Retinal pigment epithelial cell (primary cell): ENCODE measurements at places on chromosomes 2 and 18.

- DNase-seq = no peak
These were observed 101.4 kb downstream of the WDPCP start for GRCh38 chr2:63486861-63487290.

GRCh38 chr2:121695171-121695451 is 41.6 kb downstream of the NIFK start:
- no peak for DNase-seq

GRCh38 chr2:184610891-184611290 is 12.6 kb downstream of the ZNF804A start:
- DNase-seq = no peak

DNA sequence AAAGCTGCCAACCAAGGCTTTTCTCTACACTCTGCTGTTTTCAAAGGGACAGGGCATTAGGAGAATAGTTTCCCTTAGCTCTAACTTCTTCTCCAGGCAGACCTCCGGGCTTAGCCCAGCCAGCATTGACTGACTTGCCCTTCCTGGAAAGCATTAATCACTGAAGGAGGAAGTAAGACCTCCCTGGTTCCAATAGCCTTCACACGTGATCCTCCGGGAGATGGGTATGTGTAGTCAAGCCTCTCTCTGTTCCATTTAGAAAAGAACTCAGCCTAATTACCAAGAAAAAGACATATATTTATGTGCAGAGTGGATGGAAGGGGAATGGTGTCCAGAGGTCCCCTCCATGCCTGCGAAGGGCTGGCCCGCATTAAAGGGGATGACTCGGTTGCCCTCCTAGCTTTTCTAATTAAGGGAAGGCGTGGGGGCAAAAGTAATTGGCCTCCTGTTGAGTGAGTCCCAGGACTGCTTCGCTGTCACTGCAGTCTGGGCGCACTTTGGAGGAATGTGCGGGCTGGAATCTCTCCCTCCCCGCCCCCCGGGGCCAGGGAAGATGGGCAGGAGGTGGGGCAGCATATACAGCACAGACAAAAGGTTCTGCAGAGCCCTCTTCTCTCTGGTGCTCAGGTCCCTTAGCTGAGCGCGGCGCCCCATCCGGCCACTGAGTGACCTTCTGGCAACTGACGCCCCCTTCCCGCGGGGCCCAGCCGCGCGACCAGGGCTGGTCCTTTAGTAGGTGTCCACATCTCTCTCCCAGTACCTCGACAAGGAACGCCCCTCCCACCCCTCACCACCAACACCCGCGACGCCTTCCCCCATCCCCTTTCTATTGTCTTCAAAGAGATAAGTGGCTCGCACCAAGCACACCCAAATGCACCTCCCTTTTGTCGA is 686.0 kb downstream of the NRXN1 start:
- DNase-seq = no peak

DNA sequence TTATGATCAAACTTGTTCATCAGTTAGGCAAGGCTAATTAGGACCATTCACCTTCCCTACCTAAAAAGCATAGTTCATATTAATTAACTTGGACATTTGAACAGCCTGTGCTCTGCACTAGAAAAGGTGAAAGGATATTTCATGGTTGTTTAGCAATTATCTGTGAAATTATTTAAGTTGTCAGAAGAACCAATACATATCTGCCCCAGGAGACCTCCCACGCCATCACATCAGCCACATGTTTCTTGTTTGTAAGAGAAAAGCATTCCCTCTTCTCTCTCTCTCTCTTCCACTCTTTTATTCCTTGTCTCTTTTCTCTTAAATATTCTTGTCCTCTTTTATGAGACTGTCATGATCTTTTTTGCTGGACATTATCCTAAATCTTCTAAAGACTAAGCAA is 282.0 kb upstream of the RND3 start:
- no peak for DNase-seq

GRCh38 chr2:174059884-174060244 is 94.7 kb upstream of the SP3 start:
- no peak for DNase-seq

- peak; percentile 21 for DNase-seq
These were observed 423.8 kb upstream of the MEX3C start for GRCh38 chr18:51621113-51621863.

GRCh38 chr2:110820128-110820527 is 87.8 kb downstream of the ACOXL start:
- no peak for DNase-seq

DNA sequence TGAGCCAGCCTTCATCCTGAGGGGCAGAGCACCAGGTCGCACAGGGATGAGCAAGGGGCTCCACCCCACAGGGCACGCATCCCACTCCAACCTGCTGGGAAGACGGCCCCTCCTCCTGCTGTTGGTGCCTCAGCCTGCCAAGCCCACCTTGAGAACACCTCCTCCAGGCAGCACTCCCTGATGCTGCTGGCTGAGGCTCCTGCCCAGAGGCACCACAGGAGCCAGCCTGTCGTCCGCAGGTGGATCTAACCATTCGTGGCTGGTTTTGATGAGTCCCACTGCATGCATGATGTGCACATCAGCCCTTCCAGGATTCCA is 58.4 kb downstream of the BIN1 start:
- DNase-seq = no peak

DNA sequence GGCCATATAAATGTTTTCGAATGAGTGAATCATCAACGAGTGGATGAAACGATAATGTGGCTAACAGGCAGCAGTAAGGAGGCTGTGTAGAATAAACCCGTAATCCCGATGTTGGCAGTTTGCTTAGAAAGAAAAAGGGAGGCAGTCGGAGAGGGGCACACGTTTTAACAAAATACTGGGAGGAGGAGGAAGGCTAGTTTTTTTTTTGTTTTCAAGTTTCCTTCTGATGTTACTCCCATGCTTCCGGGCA is 476 bp upstream of the MSH2 start:
- peak; percentile 19 for DNase-seq

- no peak for DNase-seq
These were observed 146.5 kb upstream of the ARL4C start for GRCh38 chr2:234643407-234643806.

DNA sequence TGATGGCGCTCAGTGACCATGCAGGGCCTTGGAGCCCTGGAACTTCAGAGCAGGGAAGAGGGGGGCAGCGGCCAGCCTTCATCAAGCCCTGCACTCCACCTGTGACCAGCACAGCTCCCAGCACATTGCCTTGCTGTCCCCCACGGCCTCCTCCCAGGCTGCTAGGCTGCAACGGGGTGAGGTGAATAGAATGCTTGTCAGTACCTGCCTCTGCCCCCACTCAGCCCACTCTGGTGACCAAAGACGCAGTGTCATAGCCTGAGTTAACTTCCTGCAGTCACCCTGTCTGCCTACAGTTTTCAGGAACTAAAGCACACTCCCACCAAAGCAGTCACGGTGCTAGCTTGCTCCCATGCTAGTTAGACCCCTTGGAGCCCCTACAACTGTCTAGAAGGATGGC is 72.1 kb downstream of the STPG4 start:
- DNase-seq = no peak

- no peak for DNase-seq
These were observed 1.5 kb downstream of the GAD1 start for GRCh38 chr2:170818036-170818751.

DNA sequence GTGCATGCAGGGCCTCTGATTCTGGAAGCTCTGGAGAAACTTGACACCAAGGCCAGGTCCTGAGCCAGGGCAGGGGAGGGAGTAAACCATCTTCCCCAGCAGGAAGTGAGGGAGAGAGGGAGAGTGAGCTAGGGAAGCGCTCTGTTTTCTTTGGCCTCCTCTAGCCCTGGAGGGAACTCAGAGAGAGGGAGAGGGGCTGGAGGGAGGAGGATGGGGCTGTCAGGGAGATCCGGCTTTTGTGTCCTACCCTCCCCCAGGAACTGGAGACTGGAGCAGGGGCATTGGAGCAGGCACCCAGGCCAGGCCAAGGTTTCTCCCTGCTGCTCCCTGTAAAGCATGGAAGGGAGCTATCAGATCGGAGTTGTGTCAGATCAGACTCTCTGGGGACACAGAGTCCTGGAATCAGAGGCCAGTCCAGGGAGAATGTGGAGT is 22.7 kb upstream of the PKDCC start:
- DNase-seq = no peak

GRCh38 chr2:226483143-226483542 is 316.5 kb downstream of the IRS1 start:
- DNase-seq = no peak

- no peak for DNase-seq
These were observed 7.7 kb downstream of the RAB27B start for GRCh38 chr18:54835944-54836343.

GRCh38 chr2:175807031-175807873 is 194.8 kb downstream of the LNPK start:
- DNase-seq = no peak

DNA sequence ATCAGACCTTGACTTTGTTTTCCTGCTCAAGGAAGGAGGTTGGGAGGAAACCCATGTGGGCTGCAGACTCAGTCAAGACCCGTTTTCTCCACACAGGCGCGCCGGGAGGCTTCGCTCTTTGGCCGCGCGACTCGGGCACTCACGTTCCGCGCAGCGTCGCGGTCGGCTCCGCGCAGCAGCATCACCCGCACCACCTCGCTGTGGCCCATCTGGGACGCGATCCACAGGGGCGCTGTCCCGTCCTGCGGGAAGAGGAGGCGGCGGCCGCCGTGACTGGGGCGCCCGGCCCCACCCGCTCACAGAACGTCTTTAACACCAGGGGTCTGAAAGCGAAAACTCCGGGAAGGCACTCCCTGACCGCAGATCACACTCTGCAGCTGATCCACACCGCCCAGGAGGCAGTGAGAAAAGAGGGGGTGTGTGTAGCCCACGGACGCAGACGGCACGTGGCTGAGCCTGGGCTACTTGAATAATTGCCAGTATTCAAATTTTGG is 33.1 kb upstream of the NPC1 start:
- DNase-seq = no peak

DNA sequence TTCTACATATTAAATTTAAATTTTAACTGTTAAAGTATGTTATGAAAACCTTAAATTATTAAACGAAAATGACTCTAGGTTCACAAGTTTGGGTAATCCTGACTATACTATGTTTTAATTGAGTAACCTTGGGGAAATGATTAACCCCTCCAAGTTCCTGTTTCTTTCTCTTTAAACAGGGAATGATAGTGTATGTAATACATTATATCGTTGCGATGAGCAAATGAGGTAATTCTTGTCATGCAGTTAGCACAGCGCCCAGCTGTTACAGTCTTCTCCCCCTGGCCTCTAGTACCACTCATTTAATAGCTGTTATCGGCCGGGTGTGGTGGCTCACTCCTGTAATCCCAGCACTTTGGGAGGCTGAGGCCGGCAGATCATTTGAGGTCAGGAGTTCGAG is 80.4 kb downstream of the MTA3 start:
- no peak for DNase-seq

DNA sequence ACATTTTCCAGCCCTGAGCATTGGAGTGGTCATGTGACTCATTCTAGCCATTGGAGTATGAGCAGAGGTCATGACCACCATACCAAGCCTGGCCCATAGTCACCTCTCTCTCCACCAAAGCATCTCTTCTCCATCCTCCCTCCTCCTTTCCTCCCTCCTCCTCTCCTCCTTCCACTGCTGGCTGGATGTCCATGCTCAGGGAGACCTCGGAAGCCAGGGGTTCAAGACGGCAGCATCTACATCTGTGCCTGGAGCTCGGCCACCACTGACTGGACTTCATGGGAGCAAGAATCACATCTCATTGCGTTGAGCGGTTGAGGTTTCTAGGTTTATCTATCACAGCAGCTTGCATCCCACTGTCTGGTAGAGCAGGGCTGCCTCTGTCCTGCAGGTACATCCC is 252.4 kb downstream of the NDUFA10 start:
- DNase-seq = no peak

GRCh38 chr2:102025016-102025501 is 33.3 kb downstream of the IL1R2 start:
- no peak for DNase-seq

- no peak for DNase-seq
These were observed 137.8 kb downstream of the PID1 start for GRCh38 chr2:229133155-229133772.

DNA sequence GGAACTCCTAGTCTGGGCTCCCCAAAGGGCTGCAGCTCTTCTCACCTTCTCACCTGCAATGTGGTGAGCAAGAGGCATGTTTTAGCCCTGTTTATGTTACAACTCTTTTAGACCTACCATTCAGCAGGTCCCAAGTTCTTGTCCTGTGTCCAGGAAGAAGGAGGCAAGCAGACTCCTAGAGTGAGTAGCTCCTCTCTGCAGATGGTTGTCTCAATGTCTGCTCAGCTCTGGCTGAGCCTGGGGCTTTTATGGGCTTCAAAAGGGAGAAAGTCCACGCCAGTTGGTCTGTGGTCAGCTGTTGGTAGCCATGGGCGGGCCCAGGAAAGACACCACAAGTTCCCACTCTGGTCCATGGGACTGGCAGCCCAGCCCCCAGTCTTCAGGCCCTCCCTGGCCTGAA is 148.1 kb upstream of the HS6ST1 start:
- DNase-seq = no peak

- DNase-seq = no peak
These were observed at the start of gene MARCO for GRCh38 chr2:118942031-118942430. TSS of gene MARCO (plus strand) at chr2:118942194. CDS start at chr2:118942301, 107 bp downstream.

GRCh38 chr2:28357948-28358667 is 34.5 kb upstream of the FOSL2 start:
- no peak for DNase-seq

GRCh38 chr18:62717925-62718800 is 2.8 kb downstream of the PHLPP1 start:
- no peak for DNase-seq

DNA sequence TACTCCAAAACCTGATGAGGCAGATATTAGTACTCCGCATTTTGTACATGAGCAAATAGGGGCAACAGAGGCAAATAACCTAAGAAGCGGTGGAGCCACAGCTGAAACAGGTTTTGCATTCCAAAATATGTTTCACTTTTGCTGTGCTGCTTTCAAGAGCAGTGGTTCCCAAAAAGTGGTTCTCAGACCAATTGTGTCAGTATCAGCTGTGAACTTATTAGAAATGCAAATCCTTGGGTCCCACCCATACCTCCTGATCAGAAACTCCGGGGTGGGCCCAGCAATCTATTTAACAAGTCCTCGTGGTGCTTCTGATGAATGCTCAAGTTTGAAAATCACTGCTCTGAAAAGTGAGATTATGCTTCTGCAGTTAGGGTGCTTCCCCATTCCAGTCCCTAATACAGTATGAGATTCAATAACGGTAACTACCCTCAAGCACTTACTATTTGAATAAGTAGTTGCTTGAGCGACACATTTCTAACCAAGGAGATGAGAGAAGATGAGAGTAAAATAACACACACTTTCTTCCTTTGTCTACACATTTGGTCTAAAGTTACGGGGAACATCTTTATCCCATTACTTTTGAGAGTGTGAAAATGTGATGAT is 17.8 kb upstream of the TCF4 start:
- no peak for DNase-seq

DNA sequence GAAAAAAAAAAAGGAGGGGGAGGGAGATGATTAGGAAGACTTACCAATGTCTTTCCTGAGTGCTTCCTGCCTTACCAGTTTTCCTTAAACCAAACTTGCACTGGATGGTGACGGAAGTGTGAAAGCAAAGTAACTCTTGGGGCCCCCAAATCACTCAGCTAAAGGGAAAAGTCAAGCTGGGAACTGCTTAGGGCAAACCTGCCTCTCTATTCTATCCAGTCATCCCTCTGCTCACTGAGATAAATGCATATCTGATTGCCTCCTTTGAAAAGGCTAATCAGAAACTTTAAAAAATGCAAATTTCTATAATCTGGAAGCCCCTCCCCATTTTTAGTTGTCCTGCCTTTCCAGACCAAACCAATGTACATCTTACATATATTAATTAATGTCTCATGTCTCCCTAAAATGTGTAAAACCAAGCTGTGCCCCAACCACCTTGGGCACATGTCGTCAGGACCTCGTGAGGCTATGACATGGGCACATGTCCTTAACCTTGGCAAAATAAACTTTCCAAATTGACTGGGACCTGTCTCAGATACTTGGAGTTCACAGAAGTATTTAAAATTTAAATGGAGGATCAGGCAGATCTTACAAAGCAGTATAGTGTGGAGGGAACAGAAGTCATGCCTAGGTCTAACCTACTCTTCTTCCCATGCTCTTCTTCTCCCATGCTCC is 7.2 kb upstream of the CYBRD1 start:
- no peak for DNase-seq
